ENCODE measurements at places on chromosomes 3 and 15.

DNA sequence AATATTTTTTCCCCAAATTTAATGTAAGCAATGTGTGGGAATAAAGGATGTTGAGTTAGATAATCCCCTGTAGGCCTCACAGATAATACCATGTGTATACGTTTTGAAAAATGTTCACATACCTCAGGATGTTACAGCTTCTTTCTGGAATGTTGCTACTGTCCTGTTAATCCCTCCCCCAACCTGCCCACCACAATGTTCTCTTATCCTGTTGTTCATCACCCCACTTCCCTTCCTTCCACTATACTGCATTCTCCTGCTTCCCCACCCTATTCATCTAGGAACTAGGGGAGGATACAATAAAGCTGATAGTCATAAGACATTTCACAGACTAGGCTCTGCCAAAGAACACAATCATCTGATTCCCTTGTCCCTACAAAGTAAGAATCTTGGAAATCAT lies 92.1 kb downstream of the IGF2BP2 start:
- peak; percentile 21 for DNase-seq

DNA sequence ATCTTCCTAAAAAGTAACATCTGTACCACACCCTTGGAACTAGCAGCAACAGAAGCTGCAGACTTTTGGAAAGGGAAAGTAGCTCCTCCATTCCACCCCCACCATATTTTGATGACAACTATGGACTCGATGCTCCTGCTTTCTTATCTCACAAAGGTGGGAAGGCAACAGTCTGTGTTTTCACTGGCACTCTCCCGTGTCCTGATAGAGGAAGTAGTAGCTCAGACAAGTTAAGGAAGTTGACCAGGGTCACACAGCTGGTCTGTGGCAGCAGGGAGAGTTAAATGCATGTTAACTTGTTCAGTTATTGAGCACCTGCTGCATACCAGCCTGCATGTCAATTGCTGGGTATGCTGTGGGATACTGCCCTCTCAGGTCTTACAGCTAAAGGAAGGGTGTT lies 33.1 kb downstream of the BHLHE40 start:
- DNase-seq = peak; percentile 53

- DNase-seq = no peak
Observed at GRCh38 chr3:10772271-10773161, 43.5 kb upstream of the SLC6A11 start.

DNA sequence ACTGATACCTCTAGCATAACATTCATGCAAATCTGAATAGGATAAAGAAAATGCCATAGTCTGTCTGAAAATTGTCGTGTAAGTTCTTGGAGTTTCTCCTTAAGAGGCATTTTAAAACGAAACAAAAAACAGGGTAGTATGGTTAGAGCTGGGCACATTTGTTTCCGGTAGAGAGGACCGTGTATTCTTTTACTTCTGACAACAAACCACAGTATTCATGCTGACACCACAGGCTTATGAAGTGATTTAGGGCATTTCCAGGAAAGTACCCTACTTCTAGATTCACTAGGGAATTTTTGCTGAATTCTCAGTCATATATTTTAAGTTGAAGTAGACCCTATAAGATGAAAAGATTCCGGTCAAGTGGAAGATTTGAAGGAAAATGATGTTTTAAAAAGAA lies 541.3 kb downstream of the UNC13C start:
- DNase-seq = peak; percentile 50

GRCh38 chr3:16404349-16404895 lies 109.1 kb downstream of the RFTN1 start:
- peak; percentile 44 for DNase-seq

- no peak for DNase-seq
Observed at GRCh38 chr3:60366486-60366885, 884.8 kb downstream of the FHIT start.

GRCh38 chr15:93217343-93217742 lies 128.3 kb upstream of the RGMA start:
- no peak for DNase-seq

DNA sequence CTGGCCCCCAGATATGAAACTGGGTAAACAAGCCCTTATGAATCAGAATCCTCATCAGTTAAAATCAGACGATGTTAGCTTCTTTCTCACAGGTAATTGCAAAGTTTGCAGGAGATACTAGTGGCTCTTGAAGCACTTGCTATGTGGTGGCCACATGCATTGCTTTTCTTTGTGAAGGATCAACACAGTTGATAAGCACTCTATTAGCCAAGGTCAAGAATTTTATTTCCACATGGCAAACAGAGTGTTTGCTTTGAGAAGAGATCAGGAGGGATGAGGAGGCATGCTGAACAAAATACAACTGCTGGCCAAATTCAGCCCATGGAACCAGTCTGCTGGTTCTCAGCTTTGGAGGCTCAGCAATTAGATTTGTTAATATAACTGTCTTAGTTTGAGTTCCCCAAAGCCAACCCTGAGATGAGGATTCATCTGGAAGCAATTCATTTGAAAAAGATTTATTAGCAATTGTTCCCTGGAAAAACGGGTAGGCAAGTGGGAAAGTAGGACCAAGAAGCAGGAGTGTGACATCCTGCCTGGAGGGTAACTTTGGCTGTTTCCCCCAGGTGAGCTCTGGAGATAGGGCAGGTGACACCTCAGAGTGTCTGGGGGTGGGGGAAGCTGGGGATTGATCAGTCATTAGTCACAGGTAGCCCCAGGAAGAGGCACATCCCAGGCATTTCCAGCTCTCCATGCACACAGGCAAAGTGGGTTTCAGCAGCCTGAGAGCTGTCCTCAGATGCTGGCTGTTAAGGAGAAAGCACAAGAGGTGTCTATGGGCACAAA lies 180.3 kb downstream of the ABHD5 start:
- DNase-seq = no peak

GRCh38 chr3:151425627-151426340 lies 35.1 kb downstream of the IGSF10 start:
- no peak for DNase-seq

DNA sequence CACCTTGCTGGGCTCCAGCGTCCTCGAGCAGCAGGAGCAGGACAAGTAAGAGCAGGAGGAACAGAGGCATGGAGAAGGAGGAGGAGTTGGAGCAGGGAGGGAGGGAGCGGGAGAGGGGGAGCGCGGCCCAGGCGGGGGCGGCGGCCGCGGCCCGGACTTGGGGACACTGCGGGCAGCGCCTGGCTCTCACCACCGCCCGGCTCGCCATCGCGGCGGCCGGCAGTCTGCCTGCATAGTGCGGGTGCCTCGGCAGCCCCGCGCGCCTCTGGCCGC lies 440 bp downstream of the DCBLD2 start:
- DNase-seq = no peak

- DNase-seq = no peak
Observed at GRCh38 chr15:36557364-36557763, 22.1 kb upstream of the CDIN1 start.

DNA sequence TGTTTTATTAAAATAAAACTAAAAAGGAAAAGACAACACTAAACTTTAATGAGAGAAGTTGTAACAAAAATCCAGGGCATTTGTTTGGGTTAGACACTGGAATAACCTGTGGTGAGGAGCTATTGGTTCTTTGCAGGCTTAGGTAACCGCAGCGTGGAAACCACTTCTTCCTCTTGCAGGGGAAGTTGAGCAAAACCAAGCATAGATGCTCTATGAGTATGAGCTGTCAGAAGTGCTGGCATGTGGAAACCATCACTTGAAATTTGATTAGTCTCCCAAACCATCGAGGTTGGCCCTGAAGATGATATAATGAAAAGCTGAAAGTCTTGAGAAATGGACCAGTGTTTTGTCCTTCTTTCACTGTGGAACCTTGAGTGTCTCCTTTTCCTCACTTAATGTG lies 127.1 kb upstream of the RBMS3 start:
- DNase-seq = peak; percentile 66

- no peak for DNase-seq
Observed at GRCh38 chr3:120587332-120587975, 8.7 kb upstream of the NDUFB4 start.

- no peak for DNase-seq
Observed at GRCh38 chr3:168273917-168274316, 178.2 kb upstream of the GOLIM4 start.

GRCh38 chr3:157257101-157257500 lies 97.2 kb upstream of the CCNL1 start:
- no peak for DNase-seq

DNA sequence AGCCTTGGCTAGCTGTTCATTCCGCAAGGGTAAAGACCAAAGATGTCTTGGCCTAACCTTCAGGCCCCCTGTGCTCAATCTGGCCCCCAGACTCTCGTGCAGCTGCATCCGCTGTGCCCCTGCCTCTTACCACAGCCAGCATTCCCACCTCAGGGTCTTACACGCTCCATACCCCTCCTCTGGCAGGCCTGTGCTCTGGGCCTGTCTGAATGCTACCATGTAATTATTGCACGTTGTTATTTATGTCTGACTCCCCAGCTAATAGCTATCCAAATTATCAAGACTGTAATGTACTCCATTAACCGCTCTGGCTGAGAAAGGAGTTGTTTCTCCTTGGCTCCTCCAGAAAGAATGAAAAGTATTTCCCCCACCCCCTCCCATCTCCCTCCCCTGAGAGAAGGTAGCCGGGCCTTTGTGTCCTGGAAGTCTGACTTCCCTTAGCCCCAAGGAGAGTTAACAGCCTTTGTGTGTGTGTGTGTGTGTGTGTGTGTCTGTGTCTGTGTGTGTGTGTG lies 54.5 kb upstream of the UBE2E1 start:
- DNase-seq = no peak

DNA sequence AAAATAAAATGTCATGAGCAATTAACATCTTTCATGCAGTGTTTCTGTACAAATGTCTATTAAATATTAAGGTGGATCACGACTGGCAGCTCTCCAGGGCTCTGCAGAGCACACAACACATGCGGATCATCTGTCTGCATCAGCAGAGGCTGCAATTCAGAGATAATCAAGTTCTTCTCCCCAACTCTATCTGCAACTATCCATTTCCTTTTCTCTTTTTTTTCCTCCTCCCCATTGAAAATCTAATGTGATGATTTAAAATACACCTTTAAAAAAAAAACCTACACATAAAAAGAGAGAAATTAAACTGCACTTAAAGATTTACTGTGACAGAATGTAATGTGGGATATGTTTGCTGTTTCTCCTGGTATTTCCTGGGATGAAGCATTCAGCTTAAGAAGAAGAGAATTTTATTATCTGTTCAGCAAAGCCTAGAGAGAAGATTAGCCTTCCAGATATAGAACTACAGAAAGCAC lies 352.6 kb upstream of the CCDC54 start:
- DNase-seq = no peak

DNA sequence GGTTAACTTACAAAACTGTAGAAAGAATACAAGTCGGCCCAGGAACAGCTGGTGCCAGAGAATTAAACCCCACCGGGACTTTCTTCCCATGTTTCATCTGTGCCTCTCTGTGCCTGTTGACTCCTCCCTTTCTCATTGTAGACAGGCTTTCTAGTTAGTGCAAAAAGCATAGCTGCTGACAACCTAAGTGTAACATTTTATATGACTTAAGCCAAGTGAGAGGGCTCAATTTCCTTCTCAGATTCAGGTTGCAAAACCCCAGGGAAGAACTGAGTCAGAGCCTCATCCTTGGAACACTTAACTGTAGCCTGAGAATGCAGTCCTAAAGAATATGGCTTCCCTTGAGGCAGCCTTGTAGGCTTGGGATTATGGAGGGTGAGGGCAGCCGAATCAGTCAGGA lies 302.5 kb upstream of the AZI2 start:
- DNase-seq = no peak

DNA sequence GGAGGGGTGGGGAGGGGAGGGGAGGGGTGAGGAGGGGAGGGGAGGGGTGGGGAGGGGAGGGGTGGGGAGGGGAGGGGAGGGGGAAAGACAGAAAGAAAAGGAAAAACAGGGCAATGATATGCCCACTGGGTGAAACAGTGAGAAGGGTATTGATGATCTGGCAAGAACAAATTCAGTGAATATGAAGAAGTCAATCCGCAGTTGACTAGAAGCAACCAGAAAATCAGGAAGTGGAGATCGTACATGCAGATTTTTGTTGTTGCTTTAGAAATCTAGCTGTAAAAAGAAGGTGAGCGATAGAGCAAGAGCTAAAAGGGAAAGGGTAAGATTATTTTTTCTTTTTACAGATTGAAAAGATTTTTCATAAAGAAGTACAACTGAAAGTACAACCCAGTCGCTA lies 47.6 kb upstream of the ARF4 start:
- DNase-seq = no peak

- DNase-seq = no peak
Observed at GRCh38 chr15:66714543-66714981, 12.5 kb downstream of the SMAD6 start.

GRCh38 chr15:82802497-82802896 lies 3.4 kb downstream of the FSD2 start:
- DNase-seq = peak; percentile 92

- no peak for DNase-seq
Observed at GRCh38 chr3:115232167-115232566, 85.1 kb upstream of the ZBTB20 start.

GRCh38 chr3:58160399-58160798 lies 50.4 kb downstream of the DNASE1L3 start:
- no peak for DNase-seq

DNA sequence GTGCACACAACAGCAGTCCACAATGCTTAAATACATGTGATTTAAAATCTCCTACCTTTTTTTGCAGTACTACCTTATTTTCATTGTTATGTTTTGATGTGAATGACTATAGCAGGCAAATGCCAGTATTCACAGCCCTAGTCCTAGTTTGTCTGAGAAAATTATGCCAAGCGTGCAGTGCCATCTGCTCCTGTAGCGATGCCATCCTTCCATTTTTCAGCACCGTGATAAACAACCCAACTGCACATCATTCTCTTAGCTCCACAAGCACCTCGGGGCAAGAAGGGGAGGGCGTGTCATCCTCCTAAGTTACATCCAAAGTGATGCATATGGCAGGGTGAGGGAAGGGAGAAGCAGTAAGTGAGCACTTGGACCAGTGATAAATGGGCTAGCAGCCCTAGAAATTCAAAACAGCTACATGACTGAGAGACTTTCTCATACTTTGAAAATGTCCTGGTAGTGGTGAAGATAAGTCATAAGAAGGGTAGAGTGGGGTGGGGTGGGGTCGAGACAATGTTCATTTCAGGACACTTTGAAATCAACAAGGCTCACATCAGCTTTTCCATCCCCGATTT lies 198.8 kb downstream of the LSAMP start:
- no peak for DNase-seq

DNA sequence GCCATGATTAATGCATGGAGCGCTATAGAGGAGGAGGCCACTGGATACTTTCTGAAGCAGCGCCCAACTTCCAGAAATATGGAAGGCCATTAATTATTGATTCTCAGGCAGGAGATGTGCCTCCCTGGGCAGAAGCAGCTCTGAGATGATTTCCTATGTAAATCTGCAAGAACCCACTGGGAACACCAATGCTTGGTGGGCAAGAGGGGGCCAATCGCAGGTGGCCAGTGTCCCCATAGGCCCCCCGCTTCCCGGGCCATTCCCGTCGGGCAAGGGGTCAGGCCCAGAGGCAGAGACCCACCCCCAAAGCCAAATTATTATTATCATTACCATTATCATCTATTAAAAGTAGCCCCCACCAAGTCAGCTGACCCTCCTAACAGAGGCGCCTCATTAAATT lies 288.0 kb upstream of the TLE3 start:
- DNase-seq = no peak

DNA sequence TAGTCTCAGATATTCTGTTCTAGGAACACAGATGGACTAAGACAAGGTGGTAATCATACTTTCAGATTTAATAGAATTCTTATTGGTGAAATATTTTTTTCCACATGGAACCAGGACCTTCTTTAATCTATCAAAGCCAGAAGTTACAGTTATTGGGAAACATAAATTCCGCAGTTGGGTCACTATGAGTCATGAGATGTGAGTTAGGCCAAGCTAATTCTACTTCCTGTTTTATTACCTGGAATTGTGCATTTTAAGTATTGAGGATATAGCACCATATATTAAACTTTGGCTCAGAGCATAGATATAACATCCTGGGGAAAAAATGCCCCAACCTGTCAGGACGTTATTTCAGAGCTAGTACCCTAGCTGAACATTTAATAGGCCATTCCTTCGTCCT lies 96.4 kb upstream of the P3H2 start:
- DNase-seq = no peak
